HFFc6 (cell line): ENCODE measurements at places on chromosomes 5 and 9. TPM values are rescaled to one million over a fixed set of nuclear protein-coding genes. Genes with fewer than 3 reads are reported as not detected.

DNA sequence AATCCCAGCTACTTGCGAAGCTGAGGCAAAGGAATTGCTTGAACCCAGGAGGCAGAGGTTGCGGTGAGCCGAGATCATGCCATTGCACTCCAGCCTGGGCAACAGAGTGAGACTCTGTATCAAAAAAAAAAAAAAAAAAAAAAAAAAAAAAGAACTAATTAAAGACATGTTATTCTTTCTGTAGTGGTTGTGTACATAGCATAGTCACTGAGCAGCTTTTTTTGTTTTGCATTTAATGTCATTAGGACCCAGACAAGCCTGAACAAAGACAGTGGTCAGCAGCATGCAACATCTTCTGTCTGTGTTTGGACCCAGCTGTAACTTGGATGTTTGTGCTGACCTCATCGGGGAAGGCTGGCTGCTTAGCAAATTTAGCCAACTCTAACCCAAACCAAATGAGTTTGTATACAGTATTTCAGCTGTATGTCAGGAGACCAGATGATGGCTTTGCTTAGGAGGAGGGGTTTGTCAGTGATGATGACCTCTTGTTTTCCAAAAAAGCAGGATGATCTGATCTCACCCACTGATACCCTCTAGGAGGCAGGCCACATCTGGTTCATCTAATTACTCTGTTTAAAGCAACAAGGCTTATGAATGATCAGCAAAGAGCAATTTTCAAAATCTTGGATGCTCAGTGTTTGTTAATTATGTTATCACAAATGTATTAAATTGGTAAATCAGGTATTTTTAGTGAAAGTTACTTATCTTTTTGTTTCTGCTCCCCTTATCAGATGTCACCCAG, 39.5 kb downstream of the SNCAIP start:
- DNase-seq, result no peak

- DNase-seq, result peak; percentile 15
These were observed 49.3 kb upstream of the HK3 start for GRCh38 chr5:176948458-176948857.

DNA sequence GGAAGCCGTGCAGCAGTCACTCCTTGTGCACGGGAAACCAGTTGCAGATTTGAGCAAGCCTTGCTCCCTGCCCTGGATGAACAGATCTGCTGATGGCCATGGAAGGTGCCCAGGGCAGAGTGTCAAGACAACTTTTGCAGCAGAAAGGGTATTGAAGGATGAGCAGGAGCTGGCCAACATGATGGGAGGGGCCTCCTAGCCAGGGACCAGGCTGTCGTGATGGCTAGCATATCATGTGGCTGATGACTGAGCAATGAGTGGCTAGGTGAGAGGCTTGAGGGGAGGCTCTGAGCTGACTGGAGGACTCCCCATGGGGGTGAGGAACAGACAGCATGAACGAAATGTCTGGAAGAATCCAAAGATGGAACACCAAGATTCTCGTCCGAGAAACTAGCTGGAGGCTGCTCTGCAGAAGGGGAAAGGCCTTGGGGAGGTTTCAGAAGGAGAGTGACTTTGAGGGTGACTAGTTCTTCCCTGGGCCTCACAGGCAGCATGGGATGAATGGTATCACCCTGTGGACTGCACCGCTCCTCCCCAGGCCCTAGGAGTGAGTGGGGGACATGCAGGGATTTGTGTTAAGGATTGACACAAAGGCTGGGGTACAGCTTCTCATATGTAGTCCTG, 18.5 kb downstream of the PPARGC1B start:
- no peak for DNase-seq

DNA sequence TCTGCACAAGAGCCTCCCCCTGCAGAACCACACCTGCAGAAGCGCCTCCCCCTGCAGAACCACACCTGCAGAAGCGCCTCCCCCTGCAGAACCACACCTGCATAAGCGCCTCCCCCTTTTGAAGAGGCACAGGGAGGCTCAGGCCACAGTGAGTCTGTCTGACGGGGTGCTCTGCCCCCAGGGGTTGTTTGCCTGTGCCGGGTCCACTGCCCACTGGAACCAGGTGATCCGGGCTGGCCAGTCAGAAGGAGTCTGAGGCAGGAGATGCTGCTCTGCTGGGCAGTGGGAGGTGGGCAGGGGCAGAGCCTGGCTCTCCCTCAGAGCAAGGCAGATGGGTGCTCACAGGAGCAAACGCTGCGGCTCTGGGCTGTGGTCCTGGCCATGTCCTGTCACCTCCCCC, 60.8 kb upstream of the RNU6ATAC start:
- no peak for DNase-seq

- no peak for DNase-seq
These were observed 10.3 kb upstream of the GPBP1 start for GRCh38 chr5:57163553-57164006.

- DNase-seq, result no peak
These were observed 333.8 kb upstream of the MPDZ start for GRCh38 chr9:13613296-13613695.

GRCh38 chr5:153783362-153783658, 255.4 kb downstream of the FAM114A2 start:
- no peak for DNase-seq

- DNase-seq, result no peak
These were observed 45.4 kb downstream of the SHB start for GRCh38 chr9:38023661-38024035.

- DNase-seq, result no peak
These were observed 322.5 kb downstream of the DRD1 start for GRCh38 chr5:175121457-175121856.

- peak; percentile 39 for DNase-seq
These were observed 69.0 kb downstream of the SLC28A3 start for GRCh38 chr9:84271531-84271900.

Gene PRUNE2
- 0.26 TPM in 1 of 2 replicates, not detected in the other for total RNA-seq

Gene COL15A1
- total RNA-seq, result 0.21 to 0.50 TPM (median 0.40 TPM) in 3 replicates

Gene GTF2H2
- total RNA-seq, result 16.9 and 18.8 TPM in 2 replicates

Gene OR2Y1
- total RNA-seq, result not detected in 3 replicates

Gene OCLN
- 0.59 to 1.0 TPM (median 0.85 TPM) in 3 replicates for total RNA-seq

Gene OBP2B
- not detected in 3 replicates for total RNA-seq

Gene PALM2AKAP2
- total RNA-seq, result 19.2 to 35.1 TPM (median 34.5 TPM) in 3 replicates

Gene IL9
- total RNA-seq, result not detected in 3 replicates

Gene ZER1
- 35.3 to 42.6 TPM (median 39.2 TPM) in 3 replicates for total RNA-seq
